ENCODE measurements at places on chromosomes 2 and 18.

GRCh38 chr2:215904101-215904500, 109.2 kb downstream of the MREG start:
- DNase-seq = no peak

GRCh38 chr2:190378880-190379237, 29.3 kb upstream of the MFSD6 start:
- no peak for DNase-seq

DNA sequence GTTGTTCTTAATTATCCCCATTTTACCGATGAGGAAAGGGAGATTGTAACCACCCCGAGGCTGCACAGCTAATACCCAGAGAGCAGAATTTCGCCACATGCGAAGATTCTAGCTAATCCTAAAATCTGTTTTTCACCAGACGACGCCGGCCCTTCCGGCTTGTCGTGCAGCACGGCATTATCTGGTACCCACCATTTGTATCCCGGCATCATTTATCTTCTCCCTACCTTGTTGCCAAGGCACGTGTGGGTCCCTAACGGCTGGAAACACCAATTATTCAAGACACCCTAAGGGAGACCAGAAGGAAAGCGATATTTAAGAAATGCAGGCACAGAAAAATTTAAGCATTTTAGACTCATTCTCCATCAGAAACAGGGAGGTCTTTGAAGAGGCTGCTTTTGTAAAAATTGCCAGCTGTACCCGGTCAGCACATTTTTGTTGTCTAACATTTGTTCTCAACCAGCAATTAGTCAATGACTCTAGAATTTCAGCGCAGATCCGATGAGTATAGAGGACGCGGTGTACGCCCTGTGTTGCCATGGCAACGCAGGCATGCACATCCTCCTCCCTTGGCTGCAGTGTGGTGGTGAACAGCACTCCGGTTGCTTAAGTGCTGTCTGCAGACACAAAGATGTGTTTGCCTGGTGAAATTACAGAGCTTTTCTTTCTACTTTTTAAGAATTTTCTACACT, 111.6 kb downstream of the AGAP1 start:
- no peak for DNase-seq

GRCh38 chr2:12162269-12163247, 416.1 kb downstream of the LPIN1 start:
- DNase-seq = no peak

GRCh38 chr2:226429476-226429875, 370.1 kb downstream of the IRS1 start:
- no peak for DNase-seq
